Hematopoietic multipotent progenitor cell treated with erythropoietin and hydrocortisone succinate and interleukin-3 and kit ligand, for 15 days (in vitro differentiated cells): ENCODE measurements at places on chromosomes 11 and 22.

DNA sequence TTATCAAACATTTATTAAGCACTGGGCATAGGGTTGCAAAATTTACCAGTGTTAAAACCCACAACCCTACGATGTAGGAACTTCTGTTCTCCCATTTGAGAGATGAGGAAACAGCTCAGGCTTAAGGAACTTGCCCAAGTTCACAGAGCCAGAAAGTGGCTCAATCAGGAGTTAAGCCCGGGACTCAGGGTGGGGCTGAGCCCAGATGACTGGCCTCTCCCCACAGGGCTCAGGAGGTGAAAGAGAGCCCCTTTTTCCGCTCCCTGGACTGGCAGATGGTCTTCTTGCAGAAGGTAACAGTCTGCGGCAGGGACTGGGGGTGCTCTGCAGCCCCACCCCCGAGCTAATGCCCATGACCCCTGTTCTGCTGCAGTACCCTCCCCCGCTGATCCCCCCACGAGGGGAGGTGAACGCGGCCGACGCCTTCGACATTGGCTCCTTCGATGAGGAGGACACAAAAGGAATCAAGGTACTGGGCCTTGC lies 5.6 kb upstream of the ANKRD13D start:
- DNase-seq, result no peak

- DNase-seq, result no peak
Measured at GRCh38 chr11:127919206-127920000, 668.0 kb downstream of the ETS1 start.

DNA sequence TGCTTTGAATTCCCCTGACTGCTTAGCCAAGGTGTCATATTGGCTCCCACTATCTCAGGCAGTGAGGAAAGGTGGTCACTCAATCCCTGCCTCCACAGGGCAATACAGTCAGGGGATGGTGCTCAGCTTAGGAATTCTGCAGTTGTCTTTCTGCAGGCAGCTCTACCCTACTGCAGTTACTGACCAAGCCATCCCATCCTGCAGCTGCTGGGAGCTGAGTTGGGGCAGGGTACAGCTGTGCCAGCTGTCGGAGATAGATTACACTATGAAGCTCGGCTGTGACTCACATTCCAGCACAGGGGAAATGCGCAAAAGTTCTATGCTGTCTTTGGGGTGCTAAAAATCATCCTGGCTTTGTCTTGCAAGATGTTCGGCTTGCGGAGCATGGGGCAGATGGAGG lies 4.4 kb upstream of the DAGLA start:
- DNase-seq, result no peak

DNA sequence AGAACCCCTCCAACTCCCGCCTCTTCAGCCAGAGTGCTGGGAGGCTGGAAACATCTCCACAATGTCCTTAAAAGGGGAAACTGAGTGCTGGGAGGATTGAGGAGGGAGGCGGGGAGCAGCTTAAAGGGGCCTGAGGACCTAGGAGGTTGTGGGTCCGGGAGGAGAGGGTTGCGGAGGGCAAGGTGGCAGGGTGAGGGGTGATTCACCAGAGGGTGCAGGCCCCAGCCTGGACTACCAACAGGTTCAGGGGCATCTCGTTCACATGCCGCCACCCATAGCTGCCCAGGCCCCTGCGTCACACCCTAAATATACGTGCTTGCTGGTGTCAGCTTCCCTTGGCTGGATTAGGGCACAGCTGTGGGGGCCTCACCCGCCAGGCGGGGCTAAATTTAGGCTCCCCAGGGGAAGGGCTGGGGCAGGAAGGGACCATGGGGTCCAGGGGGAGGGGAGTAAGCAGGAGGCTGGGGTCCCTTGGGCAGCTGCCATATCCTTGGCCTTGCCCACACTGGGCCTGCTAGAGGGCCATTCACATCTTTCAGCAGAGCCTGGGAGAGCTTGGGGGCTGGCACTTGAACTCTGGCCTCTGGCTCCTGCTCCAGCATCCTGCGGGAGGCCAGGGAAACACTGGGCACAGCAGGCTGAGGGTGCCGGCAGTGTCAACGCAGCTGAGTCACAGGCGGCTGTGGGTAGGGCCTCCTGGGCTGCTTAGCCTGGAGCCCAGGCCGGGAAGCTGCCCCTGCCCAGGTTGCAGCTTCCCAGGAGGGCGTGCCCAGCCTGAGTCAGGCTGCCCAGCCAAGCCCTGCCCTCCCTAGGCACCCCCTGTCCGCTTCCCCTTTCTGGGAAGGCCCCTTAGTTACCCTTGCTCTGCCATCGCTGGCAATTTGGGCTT lies 1.3 kb downstream of the EHBP1L1 start:
- DNase-seq, result peak; percentile 75

GRCh38 chr11:111944651-111945051 lies 7.5 kb downstream of the DIXDC1 start:
- DNase-seq, result no peak

- DNase-seq, result no peak
Measured at GRCh38 chr11:2348986-2349385, 28.1 kb upstream of the CD81 start.

- no peak for DNase-seq
Measured at GRCh38 chr11:9225748-9226298, 39.3 kb downstream of the DENND5A start.

- no peak for DNase-seq
Measured at GRCh38 chr11:4606231-4607015, 1.6 kb downstream of the TRIM68 start.

DNA sequence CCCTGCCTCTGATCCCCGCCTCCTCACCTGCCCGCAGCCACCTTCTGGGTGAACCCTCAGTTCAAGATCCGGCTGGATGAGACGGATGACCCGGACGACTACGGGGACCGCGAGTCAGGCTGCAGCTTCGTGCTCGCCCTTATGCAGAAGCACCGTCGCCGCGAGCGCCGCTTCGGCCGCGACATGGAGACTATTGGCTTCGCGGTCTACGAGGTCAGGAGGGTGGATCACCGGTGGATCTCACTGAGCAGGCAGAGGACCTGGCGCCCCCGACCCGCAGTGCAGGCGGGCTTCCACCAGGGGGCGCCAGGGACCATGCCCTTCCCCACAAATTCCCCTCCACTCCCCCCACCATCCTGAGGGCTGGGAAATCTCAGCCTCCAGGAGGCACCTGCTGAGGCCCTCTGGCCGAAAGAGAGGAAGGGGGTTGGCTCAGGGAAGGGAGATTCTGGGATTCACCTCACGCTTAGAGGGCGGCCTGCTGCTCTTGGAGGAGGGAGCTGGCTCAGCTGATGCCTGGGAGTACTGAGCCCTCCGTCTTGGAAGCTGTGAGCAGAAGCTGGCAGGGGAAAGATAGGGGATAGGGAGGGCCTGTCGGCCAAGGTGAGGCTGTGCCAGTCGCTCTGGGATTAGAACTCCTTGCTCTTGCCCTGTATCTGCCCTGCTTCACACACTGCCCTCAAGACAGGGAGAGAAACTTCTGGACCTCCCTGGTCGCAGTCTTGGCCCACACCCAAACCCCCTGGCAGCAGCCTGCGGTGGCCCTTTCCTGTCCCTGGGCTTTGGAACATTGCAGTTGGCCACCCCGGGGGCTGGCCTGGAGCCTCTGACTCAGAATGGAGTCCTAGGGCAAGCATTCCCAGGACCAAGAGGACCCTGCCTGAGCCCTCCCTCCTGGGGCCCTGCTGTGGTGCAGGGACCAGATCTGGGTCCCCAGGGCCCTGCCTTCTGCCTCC lies 23.2 kb downstream of the CAPN1 start:
- peak; percentile 50 for DNase-seq

- no peak for DNase-seq
Measured at GRCh38 chr22:38314051-38314932, 2.9 kb downstream of the CSNK1E start.

DNA sequence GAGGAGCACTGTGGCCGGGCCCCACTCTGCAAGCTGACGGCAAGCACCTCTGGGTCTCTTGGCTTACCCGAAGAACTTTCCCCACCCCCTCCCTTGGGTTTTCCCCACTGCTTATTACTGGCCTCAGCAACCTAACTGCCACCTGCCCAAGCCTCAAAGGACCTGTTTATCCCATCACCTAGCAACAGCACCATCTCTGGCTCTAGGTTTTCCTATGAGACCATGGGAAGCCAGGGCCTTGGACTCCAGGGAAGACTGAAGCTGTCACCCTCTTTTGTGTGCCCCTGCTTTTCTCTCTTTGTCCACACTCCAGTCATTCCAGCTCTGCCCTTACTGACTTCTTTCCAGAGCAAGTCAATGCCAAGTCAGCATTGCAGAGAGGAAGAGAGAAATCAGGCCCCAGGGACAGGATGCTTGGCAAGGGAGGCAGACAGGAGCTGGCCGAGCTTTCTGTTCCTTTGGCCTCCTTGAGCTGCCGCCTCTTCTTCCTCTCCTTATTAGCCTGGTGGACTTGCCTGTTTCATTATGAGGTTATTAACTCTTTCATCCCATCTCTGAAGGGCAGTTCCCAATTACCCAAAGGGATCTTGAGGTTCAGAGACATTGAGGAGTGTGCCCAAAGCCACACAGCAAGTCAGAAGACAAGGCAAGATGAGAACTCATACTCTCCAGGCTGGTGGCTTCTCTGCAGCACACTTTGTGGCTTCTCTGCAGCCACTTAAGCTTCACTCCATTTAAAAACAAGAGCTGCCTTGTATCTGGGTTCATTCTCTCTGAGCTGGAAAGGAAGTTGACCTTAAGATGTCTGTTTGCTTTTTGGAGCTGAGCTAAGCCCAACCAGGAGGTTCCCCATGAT lies at the start of gene SMIM35:
Gene SMIM35, minus strand, starts transcription at position 51 of the 856 bp plus-strand sequence. CDS start 206 bp downstream, outside the sequence.
- no peak for DNase-seq
